ENCODE measurements at places on chromosomes 5 and 9. TPM values are rescaled to one million over a fixed set of nuclear protein-coding genes. Genes with fewer than 3 reads are reported as not detected.

The OTULINL gene
- total RNA-seq = 60.1 TPM

The ST6GALNAC4 gene
- total RNA-seq = 66.5 TPM

The NSG2 gene
- 2.5 TPM for total RNA-seq

The SHC3 gene
- total RNA-seq = 0.58 TPM

The CTXN3 gene
- not detected for total RNA-seq

The AKNA gene
- total RNA-seq = 44.9 TPM

The INSL4 gene
- total RNA-seq = not detected

The CD274 gene
- 2.0 TPM for total RNA-seq

The LIFR gene
- 10.3 TPM for total RNA-seq

The NOXA1 gene
- total RNA-seq = 27.5 TPM

The PCDHGA1 gene
- 0.37 TPM for total RNA-seq

The IL7R gene
- 4.6 TPM for total RNA-seq

The PTGDS gene
- total RNA-seq = 15.9 TPM

The ROR2 gene
- 1.7 TPM for total RNA-seq
